ENCODE measurements at places on chromosomes 11 and 22. TPM values are rescaled to one million over a fixed set of nuclear protein-coding genes. Genes with fewer than 3 reads are reported as not detected.

DNA sequence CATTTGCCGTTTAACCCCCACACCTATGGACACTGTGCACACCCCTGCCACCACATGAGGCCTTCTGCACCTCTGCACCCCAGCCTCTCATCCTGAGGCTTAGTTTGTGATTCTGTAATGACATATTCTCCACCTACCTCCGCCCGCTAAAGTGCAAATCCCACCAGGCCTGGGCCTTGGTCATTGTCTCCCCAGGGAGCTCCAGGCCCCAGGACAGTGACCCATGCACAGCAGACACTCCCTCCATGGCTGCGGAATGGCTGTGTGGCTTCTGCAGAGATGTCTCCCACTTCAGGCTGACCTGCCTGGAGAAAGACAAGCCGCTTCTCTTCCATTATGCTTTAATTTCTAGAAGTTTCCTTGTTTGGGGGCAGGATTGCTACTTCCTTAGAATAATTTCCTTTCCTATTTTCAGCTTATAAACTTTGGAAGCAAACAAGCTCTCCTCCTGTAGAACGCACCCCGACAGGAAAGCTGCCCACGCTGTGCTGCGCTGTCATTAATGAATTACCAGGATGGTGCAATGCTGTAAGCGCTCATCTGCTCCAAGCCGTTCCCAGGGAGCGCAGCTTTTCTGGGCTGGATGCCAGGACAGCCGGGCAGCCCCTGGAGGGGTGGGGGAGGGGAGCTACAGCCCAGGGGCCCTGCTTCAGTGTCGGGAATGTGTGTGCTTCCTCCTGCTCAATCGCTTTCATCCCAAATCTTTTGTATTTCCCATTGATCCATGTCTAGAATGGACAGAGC, 618.0 kb downstream of the BRD1 start:
- no peak for DNase-seq

The OR10D3 gene
- polyA plus RNA-seq, result not detected

The PARVA gene
- not detected for polyA plus RNA-seq

The MUC2 gene
- polyA plus RNA-seq, result not detected

DNA sequence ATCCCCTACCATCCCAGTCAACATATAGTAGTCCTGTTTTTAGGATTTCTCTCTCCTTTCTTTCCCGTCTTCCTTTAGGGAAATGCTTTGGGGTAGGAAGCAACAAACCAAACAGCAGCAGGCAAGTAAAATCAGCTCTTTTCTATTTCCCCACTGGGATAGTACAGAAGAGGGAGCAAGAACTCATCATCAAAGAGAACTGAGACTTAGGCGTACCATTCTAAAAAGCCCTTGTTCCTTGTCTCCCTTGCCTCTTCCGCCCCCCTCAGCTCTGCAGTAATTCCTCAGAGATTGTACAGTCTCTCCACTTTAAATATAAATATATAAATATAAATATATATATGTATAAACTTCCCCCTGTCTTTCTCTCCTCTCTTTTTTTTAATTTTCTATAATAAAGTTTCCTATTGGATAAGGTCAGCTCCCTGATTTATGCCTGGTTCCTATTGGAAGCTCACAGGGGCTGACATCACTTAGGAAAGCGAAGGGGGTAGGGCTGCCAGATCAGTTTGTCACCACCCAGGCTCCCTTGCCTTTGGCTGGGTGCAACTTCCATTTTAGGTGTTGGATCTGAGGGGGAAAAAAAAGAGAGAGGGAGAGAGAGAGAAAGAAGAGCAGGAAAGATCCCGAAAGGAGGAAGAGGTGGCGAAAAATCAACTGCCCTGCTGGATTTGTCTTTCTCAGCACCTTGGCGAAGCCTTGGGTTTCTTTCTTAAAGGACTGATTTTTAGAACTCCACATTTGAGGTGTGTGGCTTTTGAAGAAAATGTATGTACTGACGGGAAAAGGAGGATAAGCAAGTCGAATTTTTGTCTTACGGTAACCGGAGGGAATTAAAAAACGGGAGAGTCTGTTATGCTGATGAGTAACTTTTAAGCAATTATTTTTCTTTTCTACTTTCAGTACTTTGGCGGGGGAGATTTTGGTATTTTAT, at the start of gene CTNND1:
TSS of gene CTNND1 (plus strand) at position 502 of the 934 bp plus-strand sequence. CDS start 29,677 bp downstream, outside the sequence.
- no peak for DNase-seq

The OR2AG2 gene
- not detected for polyA plus RNA-seq

- DNase-seq, result no peak
Observed at GRCh38 chr11:27998552-27998951, 109.4 kb downstream of the KIF18A start.

DNA sequence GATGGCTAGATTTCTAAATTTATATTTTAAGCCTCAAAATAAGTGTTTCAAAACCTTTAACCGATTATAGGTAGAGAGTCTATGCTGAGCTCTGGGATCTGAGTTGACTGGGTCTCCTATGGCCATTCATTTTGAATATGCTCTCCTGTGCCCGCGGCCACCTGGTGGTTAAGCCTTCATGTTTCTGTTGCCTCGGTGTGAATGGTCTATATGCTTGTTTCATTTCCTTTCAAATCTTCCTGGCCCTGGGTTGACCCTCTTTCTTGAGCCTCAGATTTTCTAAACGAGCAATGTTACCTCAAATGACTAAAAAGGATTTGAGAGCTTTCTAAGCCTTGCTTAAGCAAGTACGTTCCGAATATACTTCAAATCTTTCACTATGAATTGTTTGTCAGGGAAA, 789.4 kb upstream of the KIRREL3 start:
- no peak for DNase-seq

- peak; percentile 39 for DNase-seq
Observed at GRCh38 chr11:44621140-44621681, 55.7 kb downstream of the CD82 start.

DNA sequence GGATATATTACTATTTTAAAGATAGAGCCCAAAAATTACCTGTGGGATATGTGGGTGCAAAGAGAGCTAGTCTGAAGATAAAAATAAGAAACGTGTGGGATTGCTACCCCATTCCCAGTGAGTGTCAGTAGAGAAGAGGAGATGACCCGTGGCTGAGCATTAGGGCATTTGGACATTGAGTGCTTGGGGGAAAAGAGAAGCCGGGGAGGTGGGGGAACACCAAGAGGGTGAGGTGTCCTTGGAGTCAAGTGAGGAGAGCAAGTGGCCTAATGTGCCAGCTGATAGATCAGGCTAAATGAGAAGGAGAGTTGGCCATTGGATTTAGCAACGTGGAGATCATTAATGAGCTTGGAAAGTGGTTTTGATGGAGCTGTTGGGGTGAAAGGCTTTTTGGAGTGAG, 1.2 kb downstream of the POLR2F start:
- DNase-seq, result no peak

The EXPH5 gene
- 0.57 TPM for polyA plus RNA-seq

GRCh38 chr11:121445071-121445768, 6.9 kb upstream of the SORL1 start:
- no peak for DNase-seq

- DNase-seq, result peak; percentile 4
Observed at GRCh38 chr11:126061707-126062678, 673 bp downstream of the CDON start.

Measured in CD4-positive, CD25-positive, alpha-beta regulatory T cell (primary cell).